ENCODE measurements at places on chromosomes 11 and 22.

DNA sequence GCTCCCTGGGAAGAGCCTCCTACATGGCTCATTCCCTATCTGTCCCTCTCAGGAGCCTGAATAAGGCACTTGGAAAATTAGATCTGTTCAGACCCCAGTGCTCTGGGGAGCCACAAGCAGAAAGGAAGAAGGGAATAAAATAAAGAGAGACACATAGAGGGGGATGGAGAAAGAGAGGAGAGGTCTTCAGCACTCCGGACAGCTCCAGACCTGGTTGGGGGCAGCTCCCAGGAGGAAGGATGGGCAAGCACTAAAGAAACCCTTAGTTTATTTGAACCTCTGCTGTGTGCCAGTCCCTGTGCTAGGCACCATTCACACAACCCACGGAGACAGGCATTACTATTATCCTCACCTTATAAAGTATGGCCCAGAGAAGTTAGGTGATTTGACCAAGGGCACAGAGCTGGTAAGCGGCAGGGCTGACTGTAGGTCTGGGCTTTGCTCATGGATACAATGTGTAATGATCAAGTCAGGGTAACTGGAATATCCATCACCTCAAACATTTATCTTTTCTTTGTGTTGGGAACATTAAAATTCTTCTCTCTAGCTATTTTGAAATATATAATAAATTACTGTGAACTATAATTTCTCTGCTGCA lies 53.7 kb upstream of the LRRC32 start:
- DNase-seq = no peak

DNA sequence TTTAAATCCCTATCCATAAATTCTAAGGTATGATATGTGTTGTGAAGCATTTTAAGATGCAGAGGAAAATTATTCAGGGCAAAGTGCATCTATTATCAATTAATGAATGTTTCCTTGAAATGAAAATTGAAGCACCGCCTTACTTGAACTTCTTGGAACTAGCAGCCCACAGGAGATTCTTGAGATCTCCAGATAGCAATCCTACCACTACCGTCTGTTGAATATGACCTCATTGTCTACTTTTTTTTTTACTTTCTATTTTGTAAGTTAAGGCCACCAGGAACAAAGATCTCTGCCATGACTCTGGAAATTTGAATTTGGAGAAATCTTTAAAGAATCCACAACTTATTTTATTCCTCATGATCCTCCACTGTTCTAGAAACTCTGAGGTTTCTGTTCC lies 808.7 kb downstream of the KCNA4 start:
- DNase-seq = no peak

GRCh38 chr22:24809331-24809730 lies 3.3 kb downstream of the SGSM1 start:
- no peak for DNase-seq

- DNase-seq = no peak
These were observed 299.0 kb downstream of the MIAT start for GRCh38 chr22:26956371-26956770.

DNA sequence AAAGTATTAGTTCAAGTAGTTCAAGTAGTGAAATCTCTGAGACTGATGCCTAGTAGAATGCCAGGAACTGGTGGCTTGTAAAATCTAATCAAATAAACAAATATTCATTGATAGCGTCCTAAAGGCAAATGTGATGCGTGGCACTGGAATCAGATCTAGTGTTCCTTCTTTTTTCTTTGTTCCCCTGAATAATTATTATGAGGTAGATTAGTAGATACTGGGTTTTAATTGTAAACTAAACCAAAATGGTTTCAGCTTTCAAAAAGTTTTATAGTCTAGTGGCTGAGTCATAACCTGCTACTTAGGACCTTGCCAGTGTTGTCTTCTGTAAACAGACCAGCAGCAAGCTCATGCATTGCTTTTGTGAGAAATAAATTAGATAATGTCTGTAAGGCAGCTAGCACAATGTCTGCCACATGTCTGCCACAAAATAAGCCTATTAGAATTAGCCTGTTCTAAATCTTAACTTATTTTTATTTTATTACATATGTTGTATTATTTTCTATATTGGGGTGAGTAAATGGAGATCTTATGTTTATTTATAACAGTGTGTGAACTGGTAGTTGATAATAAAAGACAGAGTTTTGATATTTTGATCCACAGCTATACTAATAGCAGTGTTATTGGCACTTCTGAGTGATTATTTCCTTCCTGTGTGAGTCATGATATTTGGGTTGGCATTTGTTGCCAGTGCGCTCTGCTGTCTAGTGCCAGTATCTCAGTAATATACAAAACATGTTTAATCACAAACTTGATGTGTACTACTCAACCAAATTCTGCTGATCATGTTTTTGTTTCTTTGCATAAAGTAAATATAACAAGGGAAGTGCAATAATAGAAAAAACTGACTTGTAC lies 135.7 kb downstream of the TMEM135 start:
- DNase-seq = no peak

DNA sequence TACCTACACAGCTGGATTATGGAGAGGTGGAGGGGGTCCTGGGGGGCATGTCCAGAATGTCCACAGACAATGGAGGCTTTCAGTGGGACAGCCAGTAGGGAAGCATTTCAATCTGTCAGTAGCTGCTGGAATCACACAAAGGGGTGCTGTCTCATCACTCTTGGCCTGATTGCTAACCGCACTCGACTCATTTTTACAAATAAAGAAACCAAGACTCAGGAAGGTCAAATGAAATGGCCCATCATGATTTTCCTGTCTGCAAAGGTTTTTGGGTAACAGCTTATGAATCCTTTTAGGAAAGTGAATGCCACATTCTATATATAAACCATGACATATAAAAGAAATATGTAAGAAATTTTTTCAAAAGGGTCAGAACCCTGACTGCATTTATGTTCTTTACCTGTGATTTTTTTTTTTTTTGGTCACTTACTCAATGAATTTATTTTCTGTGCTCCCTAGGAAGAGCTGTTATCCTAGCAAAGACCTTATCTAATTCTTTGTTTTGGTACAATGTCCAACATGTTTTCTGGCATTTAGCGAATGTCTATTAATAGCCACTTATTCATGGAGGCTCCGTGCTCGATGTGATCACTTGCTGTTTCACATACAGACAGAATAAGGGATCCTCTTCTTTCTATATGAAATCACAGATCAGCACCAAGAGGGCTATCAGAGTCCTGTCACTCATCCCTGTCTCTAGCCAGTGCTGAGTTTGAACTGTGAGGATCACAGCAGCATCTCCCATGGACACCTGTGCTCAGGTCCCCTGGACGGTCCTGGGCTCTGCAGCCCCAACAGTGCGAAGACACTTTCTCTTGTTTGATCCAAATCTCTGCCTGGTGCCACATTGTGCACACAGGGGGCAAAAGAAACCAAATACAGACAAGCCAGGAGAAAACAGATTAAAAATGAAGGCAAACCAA lies 979.7 kb downstream of the NTM start:
- DNase-seq = no peak

Measured in type B pancreatic cell (in vitro differentiated cells).